ENCODE measurements at places on chromosomes 6 and 20.

GRCh38 chr6:28896505-28897368 lies 27.0 kb downstream of the TRIM27 start:
- peak overlapping the region; percentile 94 for H3K4me3 ChIP-seq
- peak; percentile 59 for DNase-seq
- peaks cover 3% of the 10 kb centered on the region for H3K27me3 ChIP-seq
- H3K4me1 ChIP-seq = peaks cover 16% of the 10 kb centered on the region

GRCh38 chr6:14848019-14848418 lies 397.9 kb upstream of the JARID2 start:
- H3K27me3 ChIP-seq = no peaks in the 10 kb centered on the region
- H3K27ac ChIP-seq = no peak overlapping the region
- no peak for DNase-seq
- no peak overlapping the region for H3K4me3 ChIP-seq
- peaks cover 4% of the 10 kb centered on the region for H3K4me1 ChIP-seq

GRCh38 chr6:125008261-125008703 lies 46.0 kb downstream of the RNF217 start:
- H3K27me3 ChIP-seq = no peaks in the 10 kb centered on the region
- H3K36me3 ChIP-seq = no peaks in the 10 kb centered on the region
- H3K27ac ChIP-seq = no peak overlapping the region
- no peak overlapping the region for H3K4me3 ChIP-seq
- no peak for DNase-seq
- H3K4me1 ChIP-seq = no peaks in the 10 kb centered on the region

- H3K4me1 ChIP-seq = no peaks in the 10 kb centered on the region
- DNase-seq = no peak
- H3K27me3 ChIP-seq = no peaks in the 10 kb centered on the region
- H3K27ac ChIP-seq = no peak overlapping the region
- H3K36me3 ChIP-seq = peaks cover 60% of the 10 kb centered on the region
These were observed 32.1 kb downstream of the TP53INP2 start for GRCh38 chr20:34736106-34736735.

DNA sequence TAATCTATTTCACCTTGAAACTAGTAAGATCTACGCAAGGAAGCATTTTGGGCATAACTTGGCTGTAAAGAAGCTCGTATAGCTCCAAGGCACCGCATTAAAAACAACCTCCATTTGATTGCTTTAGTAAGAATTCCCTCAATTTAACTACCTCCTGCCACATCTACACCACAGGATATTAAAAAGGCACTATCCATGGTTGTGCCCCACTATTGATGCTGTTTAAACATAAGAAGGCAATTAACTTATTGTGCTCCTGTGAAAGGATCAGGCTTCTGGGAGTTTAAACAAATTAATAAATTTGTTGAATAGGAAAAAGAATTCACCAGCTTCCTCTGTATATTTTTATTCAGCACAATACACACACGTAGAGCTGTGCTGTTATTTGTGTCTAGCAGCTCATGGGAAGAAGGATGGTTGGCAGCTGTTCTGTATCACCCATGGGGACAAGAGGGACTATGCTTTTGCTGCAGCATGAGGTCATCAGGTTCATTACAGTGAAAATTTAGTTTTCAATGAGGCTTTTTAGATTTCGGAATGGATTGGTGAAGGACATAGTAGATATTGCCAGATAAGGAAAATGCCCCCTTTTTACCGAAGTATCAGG lies 513.3 kb downstream of the HAO1 start:
- no peak overlapping the region for H3K27ac ChIP-seq
- H3K36me3 ChIP-seq = no peaks in the 10 kb centered on the region
- DNase-seq = no peak
- H3K27me3 ChIP-seq = no peaks in the 10 kb centered on the region

DNA sequence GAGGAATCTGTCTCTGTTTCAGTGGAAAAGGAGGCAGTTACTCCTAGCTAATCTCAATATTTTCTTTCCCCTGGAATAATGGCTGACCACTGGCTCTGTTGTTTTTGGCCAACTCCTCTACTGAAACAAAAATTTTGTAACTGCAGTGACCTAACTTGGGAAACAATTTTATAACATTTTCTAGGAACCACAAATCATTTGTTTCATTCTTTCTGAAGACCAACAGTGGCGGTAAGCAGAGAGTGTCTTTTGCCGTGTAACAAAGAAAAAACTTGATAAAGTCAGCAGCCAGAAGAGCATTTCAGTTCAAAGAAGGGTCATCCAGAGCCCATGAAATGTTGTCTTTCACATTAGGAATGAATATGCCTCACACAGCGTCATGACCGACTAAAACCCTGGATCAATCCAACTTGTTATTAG lies 11.8 kb upstream of the BFSP1 start:
- H3K4me1 ChIP-seq = peaks cover 5% of the 10 kb centered on the region
- H3K27ac ChIP-seq = no peak overlapping the region
- no peak for DNase-seq
- no peak overlapping the region for H3K4me3 ChIP-seq
- H3K36me3 ChIP-seq = no peaks in the 10 kb centered on the region
- peaks cover 21% of the 10 kb centered on the region for H3K27me3 ChIP-seq

GRCh38 chr6:129699659-129700058 lies 10.3 kb downstream of the ARHGAP18 start:
- no peaks in the 10 kb centered on the region for H3K27me3 ChIP-seq
- no peak overlapping the region for H3K4me3 ChIP-seq
- peaks cover 23% of the 10 kb centered on the region for H3K4me1 ChIP-seq

DNA sequence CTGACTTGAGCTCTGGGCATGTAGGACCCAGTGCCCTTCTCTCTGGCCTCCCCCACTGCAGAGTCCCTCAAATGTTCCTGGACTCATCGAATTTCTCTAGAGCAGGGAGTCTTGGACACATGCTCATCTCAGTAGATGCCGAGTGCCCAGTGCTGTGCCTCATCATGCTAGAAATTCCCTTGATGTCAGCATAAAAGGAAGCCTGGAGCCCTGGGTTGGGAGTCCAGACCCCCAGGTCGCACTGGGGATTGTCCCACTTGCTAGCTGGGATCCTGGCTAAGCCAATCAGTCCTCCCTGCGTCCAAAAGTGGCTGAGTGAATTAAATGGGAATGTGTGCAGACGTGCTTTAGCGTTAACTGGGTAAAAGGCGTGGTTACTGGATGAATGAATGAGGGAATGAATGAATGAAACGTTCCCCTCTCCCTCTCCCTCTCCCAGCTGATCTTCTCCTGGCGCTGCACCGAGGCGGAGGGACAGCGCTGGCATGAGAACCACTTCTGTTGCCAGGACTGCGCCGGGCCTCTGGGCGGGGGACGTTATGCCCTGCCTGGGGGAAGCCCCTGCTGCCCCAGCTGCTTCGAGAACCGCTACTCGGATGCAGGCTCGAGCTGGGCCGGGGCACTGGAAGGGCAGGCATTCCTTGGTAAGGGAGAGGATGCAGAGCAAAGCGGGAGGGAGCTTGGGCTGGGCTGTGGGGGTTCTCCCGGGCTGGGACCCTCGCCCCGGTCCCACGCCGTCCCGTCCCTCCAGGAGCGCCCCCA lies 1.6 kb upstream of the TOMM6 start:
- H3K36me3 ChIP-seq = peaks cover 40% of the 10 kb centered on the region
- H3K27ac ChIP-seq = peak overlapping the region; percentile 52
- peak overlapping the region; percentile 97 for H3K4me3 ChIP-seq
- H3K4me1 ChIP-seq = peaks cover 27% of the 10 kb centered on the region
